ENCODE measurements at places on chromosomes 2 and 18. TPM values are rescaled to one million over a fixed set of nuclear protein-coding genes. Genes with fewer than 3 reads are reported as not detected.

GRCh38 chr2:102986826-102987490 lies 225.1 kb downstream of the TMEM182 start:
- H3K4me3 ChIP-seq, result no peak overlapping the region
- no peak for DNase-seq
- H3K4me1 ChIP-seq, result no peaks in the 10 kb centered on the region
- no peak overlapping the region for H3K27ac ChIP-seq
- H3K27me3 ChIP-seq, result no peaks in the 10 kb centered on the region

DNA sequence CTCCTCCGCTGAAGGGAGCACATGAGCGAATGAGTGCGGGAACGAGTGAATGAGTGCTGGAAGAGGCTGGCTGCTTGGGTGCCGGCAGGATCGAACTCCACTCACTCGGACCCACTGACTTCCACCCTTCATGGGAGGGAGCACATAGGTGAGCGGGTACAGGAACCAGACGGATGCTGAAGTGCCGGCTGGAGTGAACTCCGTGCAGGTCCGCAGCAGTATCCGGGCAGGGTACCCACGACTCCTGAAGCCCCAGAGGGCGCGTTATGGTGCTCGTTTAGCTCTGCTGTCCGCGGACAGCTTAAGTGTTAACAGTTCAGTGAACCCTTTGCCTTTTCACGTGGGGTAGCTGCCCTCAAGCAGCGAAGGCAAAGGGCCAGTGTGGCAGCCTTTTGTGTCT lies 23.2 kb downstream of the RPRM start:
- no peak overlapping the region for H3K4me3 ChIP-seq
- no peaks in the 10 kb centered on the region for H3K36me3 ChIP-seq
- H3K27me3 ChIP-seq, result no peaks in the 10 kb centered on the region
- no peaks in the 10 kb centered on the region for H3K4me1 ChIP-seq

DNA sequence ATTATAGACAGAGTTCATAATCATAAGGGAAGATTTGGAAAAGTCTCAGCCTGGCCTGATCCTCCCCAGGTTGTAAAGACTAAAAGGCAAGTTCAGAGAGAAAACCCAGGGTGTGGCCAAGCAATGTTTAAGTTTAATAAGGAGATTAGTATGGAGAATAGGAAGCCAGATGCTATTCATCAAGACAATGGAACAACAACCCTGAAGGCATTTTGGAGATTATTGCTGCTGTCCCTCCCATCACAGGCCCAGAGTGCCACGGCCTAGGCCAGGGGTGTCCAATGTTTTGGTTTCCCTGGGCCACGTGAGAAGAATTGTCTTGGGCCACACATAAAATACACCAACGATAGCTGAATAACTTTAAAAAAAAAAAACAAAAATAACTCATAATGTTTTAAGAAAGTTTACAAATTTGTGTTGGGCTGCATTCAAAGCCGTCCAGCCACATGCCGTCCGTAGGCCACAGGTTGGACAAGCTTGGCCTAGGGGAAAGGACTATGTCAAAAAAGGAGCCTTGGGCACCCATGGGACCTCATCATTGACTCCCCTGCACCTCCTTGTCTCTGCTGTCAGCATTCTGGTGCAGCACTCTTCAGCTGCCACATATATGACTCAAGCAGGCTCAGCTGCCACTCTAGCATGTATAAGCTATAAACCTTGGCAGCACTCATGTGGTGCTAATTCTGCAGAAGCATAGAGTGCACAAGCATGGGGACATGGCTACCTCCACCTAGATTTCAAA lies 20.8 kb downstream of the DPP4 start:
- no peaks in the 10 kb centered on the region for H3K27me3 ChIP-seq
- H3K4me3 ChIP-seq, result no peak overlapping the region
- no peak overlapping the region for H3K27ac ChIP-seq
- peaks cover 21% of the 10 kb centered on the region for H3K36me3 ChIP-seq
- peaks cover 13% of the 10 kb centered on the region for H3K4me1 ChIP-seq

Gene SPP2
- not detected for total RNA-seq

DNA sequence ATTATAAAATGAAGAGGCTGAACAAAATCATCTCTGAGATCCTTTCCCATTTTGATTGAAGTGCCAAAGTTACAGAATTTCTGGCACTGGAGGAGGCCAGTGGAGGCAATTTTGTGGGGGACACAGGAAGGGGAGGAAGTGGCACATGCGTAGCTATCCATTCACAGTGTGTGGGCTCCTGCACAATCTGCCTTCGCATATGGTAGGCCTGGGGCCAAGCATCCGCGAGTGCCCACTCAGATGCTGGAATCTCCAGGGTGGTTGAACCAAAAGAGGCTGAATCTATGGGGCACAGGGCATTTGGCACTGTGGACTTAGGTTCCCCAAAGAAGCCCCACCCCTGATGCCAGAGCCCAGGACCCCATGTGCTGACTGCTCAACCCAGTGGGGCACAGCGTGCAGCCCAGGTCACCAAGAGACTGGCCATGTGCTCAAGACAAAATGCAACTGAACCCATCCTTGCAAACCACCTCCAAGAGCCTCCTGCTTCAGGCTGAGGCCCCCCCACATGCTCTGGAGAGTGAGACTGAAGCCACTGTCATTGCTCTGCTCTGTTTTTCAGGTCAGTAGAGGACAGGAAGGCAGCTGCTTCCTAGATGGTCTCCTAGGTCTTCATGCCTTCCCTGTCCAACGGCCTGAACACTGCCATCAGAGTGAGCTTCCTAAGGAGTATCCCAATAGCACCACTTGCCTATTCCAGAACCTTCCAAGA lies 28.5 kb downstream of the ST8SIA5 start:
- no peak overlapping the region for H3K4me3 ChIP-seq
- no peaks in the 10 kb centered on the region for H3K4me1 ChIP-seq
- no peak for DNase-seq
- peaks cover 11% of the 10 kb centered on the region for H3K36me3 ChIP-seq
- no peak overlapping the region for H3K27ac ChIP-seq

DNA sequence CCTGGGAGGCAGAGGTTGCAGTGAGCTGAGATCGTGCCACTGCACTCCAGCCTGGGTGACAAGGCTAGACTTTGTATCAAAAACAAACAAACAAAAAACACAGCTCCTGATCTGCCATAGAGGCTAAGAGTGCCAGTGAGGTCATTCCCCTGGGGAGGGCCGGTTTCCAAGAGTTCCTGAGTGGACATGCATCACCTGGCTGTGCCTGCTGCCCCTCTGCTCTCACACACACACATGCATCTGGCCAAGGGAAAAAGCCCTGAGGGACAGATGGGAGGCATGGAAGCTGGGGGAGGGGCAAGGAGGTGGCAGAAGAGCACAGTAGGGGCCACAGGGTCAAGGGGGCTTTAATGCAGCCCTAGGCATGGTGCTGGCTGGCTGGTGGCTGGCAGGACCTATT lies 60.4 kb downstream of the ZBTB7C start:
- H3K27me3 ChIP-seq, result peaks cover 34% of the 10 kb centered on the region
- H3K4me3 ChIP-seq, result no peak overlapping the region
- no peaks in the 10 kb centered on the region for H3K4me1 ChIP-seq
- H3K36me3 ChIP-seq, result no peaks in the 10 kb centered on the region
- H3K27ac ChIP-seq, result no peak overlapping the region

DNA sequence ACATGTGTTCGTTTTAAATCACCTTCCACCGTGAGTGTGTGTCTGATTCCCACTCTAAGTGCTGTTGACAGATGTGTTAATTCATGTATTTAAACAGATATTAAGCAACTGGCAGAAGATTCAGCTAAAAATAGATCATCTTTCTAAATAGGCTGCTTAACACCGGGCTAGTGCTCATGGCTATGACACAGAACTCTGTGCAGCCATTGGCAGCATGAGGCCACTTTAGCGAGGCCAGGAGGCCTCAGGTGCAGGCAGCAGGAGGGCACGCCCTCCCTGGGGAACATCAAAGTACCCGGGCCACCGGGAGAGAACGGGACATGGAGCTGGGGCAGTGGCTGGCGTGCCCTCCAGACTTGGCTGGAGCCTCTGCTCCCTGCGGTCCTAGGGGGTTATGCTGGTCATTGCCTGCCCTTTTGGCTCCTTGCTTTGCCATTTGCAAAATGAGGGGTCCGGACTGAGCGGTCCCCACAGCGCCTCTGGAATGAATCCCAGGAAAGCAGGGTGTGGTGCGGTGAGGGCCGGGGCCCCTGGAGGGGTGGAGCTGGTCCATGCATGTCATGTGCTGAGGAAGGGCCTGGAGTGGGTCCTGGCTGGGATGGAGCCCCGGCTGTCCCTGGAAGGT lies 62.8 kb upstream of the HDAC4 start:
- H3K27ac ChIP-seq, result no peak overlapping the region
- no peak for DNase-seq
- H3K27me3 ChIP-seq, result peaks cover 4% of the 10 kb centered on the region
- no peak overlapping the region for H3K4me3 ChIP-seq

DNA sequence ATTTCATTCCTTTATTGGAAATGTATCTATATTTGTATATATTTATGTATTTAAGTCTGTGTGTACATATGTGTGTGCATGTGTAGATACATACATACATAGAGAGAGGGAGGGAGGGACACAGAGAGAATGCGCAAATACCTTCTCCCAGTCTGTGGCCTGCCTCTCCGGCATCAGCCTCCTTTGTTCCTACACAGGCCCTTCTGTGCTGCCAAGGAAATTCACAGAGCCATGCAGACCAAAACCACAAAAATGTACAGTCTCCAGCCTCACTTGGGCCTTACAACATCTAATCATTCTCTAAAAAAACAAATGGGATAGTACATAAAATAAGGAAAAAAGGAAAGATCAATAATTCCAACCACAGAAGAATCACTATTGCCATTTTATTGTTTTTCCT lies 8.8 kb upstream of the CRACDL start:
- H3K27ac ChIP-seq, result no peak overlapping the region
- H3K36me3 ChIP-seq, result no peaks in the 10 kb centered on the region
- DNase-seq, result peak; percentile 19
- no peak overlapping the region for H3K4me3 ChIP-seq
- no peaks in the 10 kb centered on the region for H3K4me1 ChIP-seq
